ENCODE measurements at places on chromosomes 7 and 10.

DNA sequence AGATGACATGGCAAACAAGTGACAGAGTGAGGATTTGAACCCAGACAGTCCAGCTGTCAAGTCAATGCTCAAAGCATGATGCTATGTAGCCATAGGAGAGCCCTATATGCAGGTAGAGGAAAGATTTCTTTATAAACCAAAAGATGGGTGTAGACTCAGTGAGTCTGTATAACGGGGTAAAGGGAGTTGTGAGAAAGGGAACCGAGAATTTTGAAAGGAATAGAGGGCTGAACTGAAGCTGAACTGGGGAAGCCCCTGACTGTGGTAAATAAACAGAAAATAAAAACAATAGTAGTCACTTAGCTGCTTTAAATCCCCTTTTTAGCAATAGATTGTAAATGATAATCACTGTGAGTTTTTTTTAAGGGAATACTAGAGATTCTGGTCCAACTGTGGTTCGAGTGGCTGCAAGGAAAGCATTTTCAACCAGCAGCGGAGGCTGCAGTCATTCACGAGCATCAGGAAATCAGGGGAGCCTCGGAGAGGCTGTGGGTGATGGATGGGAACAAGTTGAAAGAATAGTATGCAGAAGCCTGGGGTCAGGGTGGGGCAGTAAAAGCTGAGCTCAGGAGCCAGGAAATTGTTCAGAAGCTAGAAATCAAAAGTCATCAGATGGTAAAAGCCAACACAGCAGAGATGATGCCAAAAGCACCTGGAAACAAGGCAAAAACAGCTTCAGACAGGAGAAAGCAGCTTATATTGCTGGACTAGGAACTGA, 393.5 kb downstream of the GFRA1 start:
- DNase-seq = no peak

- DNase-seq = no peak
Observed at GRCh38 chr7:22435720-22436119, 64.3 kb downstream of the STEAP1B start.

DNA sequence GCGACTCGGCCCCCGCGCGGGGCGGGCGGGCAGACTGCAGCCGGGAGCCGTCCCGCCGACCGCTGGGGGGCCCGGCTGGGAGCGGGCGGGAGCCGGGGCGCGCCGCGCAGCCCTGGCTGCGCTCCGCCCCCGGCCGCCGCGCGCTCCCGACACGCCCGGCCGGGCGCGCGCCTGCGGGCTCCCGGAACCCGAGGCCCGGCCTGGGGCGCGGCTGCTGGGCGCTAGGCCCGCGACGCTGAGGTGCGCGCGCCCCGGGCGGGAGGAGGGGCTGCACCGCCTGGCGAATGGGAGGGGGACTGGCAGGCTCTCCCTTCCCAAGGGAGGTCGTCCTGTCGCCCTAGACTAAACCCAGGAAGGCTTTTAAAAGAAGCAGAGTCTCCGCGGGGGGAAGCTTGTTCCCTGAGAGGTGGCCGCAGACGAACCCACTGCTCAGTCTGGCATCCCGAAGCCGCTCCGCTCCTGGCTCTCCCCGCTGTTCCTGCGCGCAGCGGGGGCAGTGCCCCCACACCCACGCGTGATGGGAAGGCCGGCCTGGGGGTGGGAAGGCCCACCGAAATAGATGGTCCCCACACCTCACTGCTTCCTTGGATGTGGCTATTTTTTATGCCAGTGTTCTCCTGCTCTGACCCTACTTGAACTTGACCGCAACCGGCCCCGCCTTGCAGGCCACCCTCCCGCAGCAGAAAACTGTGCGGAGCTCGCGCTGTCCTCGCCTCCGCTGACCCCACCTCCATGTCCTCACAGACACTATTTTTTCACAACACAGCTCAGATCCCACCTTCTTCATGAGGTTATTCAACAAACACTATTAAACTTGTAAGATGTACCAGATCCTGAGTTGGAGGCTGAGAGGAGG, at the start of gene VOPP1:
Gene VOPP1 (minus strand): TSS at position 125 of the 856 bp plus-strand sequence. CDS start 178 bp downstream, outside the sequence.
- DNase-seq = no peak

- DNase-seq = no peak
Observed at GRCh38 chr10:112593023-112593422, 146.0 kb downstream of the VTI1A start.

GRCh38 chr10:133258066-133258817, 18.4 kb downstream of the ADAM8 start:
- DNase-seq = no peak

GRCh38 chr7:18778594-18778993, 283.0 kb downstream of the HDAC9 start:
- DNase-seq = no peak

- DNase-seq = no peak
Observed at GRCh38 chr10:114376523-114376922, 27.8 kb downstream of the AFAP1L2 start.

- no peak for DNase-seq
Observed at GRCh38 chr7:112262855-112263487, 56.5 kb downstream of the ZNF277 start.

- DNase-seq = no peak
Observed at GRCh38 chr7:40348126-40348728, 213.4 kb downstream of the SUGCT start.

DNA sequence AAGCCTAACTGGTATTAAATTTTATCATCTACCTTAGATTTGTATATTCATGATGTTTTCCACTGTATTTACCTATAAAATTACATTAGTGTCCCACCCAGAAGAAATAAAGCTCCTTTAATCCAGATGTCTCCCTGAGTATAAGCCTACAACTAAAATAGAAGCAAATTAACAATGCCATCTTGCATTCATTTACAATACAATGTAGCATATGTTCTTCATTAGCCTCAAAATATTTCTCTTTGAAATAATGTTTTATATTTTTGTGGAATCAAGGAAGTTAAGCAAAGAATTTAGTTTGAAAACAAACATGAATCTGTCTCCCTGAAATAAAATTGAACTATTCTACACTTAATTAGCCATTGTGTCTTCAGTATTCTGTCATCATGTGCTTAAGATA, 112.3 kb downstream of the CACNA2D1 start:
- no peak for DNase-seq

- no peak for DNase-seq
Observed at GRCh38 chr7:27917774-27918314, 177.9 kb downstream of the TAX1BP1 start.

DNA sequence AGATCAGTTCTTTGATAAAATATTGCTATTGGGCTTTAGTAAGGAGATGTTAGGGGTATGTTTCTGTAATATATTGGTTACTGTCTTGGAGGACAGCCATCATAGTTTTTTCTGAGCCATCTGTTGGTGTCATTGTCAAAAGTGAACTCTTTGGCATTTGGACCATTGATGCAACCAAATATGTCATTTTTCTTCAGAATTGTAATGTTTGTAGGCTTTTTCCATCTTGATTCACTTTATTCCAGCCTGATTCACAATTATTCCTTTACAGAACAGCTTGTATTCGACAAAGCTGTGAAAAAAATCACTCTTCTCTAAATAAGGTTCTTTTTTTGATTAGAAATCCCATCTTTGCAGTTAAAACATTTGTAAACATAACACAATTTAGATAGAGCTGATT, 37.4 kb downstream of the SMNDC1 start:
- no peak for DNase-seq

DNA sequence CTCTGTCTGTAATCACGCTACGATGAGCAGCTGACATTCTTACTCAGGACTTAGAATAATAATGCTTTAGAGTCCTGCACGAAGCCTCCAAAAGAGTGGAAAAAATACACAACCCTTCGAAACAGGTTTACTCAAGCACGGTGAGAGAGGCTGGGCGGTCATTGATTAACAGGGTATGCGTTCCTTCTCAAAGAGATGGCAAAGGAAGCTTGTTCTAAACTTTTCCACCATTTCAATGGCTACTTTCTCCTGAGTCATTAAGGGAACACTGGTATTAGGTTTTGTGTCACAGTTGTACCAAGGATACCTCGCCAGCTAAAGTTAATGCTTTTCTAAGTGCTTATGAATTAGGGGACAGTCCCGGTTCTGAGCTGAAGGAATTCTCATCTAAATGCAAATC, 141.9 kb upstream of the RHEB start:
- no peak for DNase-seq

- DNase-seq = no peak
Observed at GRCh38 chr7:20542594-20542993, 72.9 kb upstream of the ABCB5 start.

- DNase-seq = no peak
Observed at GRCh38 chr10:1561731-1562337, 175.5 kb downstream of the ADARB2 start.

GRCh38 chr7:92534572-92534971, 6.0 kb downstream of the RBM48 start:
- no peak for DNase-seq

DNA sequence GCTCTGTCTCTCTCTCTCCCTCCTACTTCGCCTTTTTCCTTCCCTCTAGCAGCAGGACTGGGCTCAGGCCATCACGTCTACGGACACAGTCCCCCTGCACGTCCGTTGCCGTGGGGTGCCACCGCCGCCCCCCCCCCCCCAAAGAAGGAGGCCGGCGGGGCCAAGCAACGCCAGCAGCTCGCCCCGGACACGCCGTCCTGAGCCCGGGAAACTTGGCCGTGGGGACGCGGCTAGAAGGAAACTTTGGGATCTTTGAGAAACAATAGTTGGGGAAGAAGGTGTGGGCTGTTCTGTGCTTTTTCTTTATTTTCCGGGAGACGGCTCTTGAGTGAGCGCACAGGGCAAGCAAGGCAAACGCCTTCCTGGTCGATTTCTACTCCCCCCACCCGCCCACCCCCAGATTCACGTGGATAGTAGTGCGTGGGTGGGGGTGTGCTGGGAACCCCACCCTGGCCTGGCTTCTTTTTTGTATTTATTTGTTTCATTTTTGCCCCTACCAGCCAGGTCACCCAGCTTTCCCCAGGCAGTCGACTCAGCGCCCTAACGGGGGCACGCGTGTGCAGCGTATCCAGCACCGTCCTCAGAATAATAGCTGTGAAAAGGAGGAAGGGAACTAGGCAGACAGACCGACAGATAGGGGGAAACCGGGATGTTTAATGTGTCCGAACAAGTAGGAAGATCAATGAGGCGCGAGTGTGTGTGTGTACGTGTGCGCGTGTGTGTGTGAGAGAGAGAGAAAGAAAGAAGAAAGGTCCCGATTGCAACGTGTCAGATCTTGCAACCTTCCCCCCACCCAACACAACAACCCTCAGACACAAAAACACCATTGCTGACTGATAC, 1.4 kb downstream of the MXI1 start:
- no peak for DNase-seq

- DNase-seq = no peak
Observed at GRCh38 chr10:92208157-92208720, 82.6 kb downstream of the CPEB3 start.

DNA sequence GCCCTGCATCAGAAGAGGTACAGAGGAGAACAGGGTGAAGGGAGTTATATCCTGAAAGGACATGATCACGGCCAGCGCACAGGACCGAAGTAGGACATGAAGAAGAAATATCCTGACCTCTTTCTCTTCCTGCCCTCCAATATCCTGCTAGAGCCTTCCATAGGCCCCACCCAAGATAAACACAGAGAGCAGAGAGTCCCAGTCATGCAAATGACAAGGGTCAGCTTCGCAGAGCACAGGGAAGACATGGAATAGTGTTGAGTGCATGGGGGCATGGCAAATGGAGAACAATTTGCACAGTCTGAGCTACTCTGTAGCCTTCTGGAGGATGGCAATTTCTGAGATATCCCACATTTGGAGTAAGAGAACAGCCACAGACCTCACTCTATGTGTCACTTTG, 371.4 kb downstream of the GRM8 start:
- no peak for DNase-seq

DNA sequence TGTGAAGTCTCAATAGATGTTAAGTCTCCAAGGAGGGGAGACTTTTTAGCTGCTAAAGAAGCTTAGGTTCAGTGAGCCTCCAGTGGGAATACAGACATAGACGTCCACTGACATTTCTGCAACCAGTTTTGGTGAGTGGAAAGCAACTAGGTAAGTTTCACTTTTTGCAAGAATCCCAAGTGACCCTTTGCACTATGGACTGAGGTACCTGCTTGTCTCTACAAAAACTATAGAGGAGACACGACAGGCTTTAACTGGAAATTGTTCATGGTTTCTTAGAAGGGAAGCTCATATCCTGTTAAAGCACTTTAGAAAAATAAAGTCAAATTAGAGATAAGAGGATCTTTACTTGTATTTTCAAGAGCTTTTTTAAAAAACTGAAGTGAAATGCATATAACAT, 38.6 kb downstream of the GBF1 start:
- DNase-seq = no peak

GRCh38 chr10:32963096-32963495, 5.1 kb upstream of the ITGB1 start:
- no peak for DNase-seq

GRCh38 chr7:105228555-105228954, 160.2 kb downstream of the SRPK2 start:
- no peak for DNase-seq

DNA sequence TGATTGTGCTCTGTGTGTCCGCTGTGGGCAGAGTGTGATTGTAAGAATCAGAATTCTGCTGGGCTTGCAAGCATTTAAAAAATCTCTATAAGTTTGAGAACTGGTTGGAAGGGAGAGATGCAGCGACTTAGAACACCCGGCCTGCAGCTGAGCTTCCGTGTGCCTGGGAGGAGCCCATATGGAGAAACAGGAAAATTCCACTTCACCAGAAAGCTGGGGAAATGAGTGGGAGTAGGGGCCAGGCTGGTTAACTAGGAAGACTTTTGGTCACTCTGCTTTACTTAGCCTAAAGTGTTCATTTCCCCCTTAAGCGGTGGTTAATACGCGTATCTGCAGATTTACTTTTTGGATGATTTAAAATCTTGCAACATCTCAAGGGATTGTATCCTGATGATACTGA, 72.2 kb downstream of the TCF7L2 start:
- no peak for DNase-seq

- no peak for DNase-seq
Observed at GRCh38 chr10:36030516-36030915, 388.4 kb upstream of the FZD8 start.

- DNase-seq = no peak
Observed at GRCh38 chr10:26048756-26049155, 114.7 kb downstream of the MYO3A start.

Data from omental fat pad (tissue), 4 donors.